Inflammatory macrophage treated with lipopolysaccharide for 1 hour (primary cell): ENCODE measurements at places on chromosomes 12 and 14.

DNA sequence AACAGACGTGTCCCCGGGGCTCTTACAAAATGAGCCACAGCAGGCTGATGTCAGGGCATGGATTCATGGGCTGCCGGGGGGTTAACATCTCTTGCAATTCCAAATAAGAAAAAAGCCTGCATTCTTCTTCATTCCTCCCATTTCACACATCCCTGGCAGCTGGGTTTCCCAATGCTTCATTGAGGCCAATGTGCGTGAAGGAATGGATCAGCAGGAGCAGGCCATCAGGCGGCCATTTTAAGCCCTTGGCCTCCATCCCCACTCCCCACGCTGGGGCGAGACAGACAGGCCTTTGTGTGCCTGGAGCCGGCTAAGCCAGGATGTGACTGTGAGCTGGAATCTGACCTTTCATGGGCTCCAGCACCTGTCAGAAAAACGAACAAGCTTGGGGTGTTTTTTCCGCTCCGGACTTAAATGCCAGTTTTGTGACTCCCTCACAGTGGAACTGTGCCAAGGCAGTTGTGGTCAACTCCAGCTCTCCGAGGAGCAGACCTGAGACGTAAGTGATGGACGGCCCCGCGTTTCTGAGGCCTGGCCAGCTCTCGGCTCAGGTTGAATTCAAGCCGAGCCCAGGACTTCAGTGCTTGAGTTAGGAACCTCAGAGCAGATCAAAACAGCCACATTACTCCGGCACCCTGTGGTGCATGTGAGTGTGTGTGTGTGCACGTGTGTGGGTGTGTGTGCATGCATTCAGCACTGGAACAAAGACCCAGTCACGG, 133.1 kb downstream of the TMEM30B start:
- DNase-seq, result no peak

- DNase-seq, result no peak
These were observed 81.6 kb upstream of the RERGL start for GRCh38 chr12:18171571-18171970.

DNA sequence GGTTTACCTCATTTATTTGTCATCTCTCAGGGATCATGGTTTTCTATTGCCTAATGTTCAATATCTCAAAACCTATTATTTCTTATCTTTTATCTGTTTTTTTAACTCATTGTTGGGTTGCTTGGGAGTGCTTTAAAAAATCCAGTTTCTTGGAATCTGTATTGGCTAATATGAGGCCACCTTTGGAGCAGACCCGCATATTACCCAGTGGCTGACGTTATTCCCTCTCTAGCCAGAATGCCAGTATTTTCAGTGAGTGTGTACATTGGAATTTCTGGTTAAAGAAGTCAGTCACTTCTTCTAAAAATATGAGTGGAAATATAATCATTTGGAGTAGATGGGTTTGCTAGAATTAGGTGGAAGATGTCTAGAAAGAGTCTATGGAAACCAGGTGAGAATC, 38.3 kb downstream of the PRMT8 start:
- DNase-seq, result no peak

DNA sequence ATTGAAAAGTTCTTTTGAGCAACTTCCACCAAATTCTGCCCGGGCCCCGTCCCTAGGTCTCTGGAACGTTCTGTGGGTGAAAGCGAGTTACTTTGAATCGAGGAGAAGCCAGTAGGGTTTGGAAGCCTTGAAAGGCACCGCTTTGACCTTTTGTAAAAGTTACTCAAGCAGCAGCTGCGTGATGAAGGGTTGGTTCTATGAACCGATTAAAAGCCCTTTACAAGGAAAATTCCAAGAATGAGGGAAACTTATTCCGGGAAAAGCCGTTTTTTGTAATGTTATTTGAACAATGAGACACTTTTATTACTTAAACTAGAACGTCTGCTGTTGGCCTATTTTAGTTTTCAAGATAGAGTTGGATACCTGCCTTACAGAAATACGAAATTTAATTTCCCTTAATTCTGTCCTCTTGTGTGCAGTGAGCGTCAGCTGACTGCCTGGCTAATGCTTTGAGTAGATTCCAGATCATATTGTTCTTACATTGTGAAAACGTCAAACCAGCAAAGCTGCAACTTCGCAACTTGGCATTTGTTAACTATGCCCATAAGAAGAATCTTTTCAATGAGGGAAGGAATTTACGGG, 906 bp downstream of the LARP4 start:
- DNase-seq, result peak; percentile 60

GRCh38 chr12:19410629-19411185, 28.6 kb upstream of the AEBP2 start:
- no peak for DNase-seq

GRCh38 chr12:109433618-109434017, 43.5 kb downstream of the KCTD10 start:
- no peak for DNase-seq

- no peak for DNase-seq
These were observed 4.8 kb downstream of the CATSPERB start for GRCh38 chr14:91727121-91727520.

- DNase-seq, result no peak
These were observed 397.1 kb upstream of the DCN start for GRCh38 chr12:91579516-91580263.

- DNase-seq, result no peak
These were observed 52.4 kb downstream of the ANAPC7 start for GRCh38 chr12:110351119-110351518.

DNA sequence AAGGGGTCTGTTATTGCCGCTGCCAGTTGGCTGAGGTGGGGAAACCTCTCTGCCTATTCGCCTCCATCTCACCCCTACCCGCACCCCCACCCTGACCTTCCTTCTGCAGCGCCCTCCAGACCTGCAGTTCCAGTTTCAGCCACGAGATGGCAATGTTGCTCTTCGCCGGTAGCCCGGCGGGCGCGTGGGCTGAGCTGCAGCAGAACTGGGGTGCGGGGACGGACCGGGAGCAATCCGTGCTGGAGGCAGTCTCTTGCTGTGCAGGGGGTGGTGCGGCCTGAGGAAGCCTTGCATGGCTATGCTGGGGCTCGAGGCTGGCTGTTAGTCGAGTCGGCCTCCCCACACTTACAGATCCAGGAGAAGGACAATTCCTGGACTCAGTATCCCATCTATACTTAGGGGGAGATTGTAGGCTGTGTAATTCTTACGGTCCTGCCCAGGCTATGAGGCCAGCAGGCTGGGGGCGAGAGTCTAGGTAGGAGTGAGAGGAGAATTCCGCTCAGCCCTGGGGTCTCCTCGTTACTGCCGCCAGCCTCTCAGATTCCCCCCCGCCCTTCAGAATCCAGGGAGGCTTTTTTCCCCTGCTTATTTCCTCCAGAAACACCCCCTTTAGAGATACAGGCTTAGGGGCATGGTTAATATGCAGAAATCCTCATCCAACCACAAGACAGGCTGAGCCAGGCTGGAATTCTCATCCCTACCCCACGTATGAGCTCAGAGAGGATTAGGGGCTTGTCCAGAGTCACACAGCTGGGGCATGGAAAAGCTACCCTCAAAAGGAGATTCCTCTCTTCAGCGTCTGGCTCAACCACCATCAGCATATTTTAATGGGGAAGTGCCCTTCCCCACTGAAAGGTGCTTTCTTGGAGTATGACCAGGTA, 118.2 kb downstream of the AACS start:
- peak; percentile 53 for DNase-seq

DNA sequence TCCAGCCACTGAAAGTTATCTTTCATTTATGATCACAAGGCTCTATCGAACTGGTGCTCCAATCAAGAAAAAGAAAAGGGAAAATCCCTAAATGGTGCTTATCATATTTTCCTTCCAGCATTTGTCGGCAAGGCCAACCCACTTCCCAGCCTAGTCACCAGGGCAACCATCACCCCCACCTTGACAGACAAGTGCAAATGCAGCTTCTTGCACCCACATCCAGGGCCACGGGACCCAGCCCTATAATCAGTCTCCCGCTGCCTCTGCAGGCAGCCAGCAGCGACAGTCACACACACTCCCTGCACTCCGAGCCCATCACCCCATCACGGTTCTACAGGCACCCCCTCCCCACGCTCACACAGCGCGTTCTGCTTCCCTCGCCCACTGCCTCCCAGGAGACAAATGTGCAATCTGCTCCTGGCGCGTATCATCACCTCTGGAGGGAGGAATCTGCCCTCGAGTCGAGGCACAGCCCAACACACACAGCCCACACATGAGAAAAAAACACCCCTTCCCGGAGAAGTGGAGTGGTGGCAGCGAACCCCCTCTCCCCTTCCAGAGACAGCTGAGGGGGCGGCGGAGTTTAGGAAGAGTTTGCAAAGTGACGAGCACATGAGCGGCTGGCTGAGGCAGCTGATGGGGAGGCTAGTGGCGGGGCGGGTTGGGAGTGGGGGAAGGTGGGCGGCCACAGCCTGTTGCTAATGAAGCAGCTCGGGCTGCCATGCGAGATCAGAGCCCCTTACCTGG, 9.3 kb upstream of the PPP4R4 start:
- no peak for DNase-seq

DNA sequence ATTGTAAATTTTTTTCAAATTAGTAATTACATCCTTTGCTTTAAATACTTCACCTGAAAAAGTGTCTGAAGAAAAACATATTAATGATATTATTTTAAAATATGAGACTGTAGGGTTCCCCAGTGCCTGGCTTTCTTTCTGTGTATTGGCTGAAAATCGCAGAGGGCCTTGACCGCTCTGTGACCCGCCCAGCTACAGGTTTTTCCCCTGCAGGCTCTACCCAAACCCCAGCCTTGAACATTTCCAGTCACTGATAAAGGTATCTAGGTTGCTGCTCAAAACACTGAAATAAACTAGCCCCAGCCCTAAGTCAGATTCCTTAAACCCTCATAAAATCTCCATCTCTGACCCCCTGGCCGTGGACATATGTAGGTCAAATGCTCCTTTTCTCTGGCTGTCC, 11.9 kb downstream of the KLRG1 start:
- DNase-seq, result no peak

GRCh38 chr12:57475271-57476161, 4.2 kb downstream of the ARHGAP9 start:
- no peak for DNase-seq

DNA sequence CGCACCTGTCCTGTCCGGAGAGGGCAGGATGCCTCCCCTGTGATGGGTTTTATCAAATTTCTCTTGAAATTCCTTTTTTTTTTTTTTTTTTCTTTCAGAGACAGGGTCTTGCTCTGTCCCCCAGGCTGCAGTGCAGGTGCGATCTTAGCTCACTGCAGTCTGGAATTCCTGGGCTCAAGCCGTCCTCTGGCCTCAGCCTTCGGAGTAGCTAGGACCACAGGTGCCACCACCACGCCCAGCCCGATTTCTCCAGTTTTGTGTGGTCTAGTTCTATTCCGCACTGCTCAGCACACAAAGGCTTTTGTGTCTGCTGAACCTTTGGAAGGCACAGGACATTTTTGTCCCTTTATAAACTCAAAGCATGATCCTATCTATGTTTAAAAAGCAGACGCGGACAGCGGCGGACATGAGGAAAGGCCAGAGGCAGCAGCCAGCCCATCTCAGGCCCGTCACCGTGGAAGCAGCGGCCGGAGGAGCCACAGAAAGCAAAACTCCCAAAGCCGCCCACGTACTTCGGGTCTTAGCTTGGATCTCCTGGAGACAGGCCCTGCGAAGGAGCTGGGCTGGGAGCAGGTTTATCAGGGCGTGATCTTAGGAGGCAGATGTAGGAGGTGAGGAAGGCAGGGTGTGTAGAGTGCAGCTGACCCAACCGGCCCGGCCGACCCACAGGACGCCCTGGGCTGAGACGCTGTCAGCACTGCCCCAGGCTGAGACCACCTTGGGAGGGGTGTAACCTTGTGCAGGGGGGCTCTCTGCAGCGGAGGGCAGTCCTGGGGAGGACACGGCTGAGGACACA, 30.9 kb upstream of the FBRSL1 start:
- DNase-seq, result no peak

DNA sequence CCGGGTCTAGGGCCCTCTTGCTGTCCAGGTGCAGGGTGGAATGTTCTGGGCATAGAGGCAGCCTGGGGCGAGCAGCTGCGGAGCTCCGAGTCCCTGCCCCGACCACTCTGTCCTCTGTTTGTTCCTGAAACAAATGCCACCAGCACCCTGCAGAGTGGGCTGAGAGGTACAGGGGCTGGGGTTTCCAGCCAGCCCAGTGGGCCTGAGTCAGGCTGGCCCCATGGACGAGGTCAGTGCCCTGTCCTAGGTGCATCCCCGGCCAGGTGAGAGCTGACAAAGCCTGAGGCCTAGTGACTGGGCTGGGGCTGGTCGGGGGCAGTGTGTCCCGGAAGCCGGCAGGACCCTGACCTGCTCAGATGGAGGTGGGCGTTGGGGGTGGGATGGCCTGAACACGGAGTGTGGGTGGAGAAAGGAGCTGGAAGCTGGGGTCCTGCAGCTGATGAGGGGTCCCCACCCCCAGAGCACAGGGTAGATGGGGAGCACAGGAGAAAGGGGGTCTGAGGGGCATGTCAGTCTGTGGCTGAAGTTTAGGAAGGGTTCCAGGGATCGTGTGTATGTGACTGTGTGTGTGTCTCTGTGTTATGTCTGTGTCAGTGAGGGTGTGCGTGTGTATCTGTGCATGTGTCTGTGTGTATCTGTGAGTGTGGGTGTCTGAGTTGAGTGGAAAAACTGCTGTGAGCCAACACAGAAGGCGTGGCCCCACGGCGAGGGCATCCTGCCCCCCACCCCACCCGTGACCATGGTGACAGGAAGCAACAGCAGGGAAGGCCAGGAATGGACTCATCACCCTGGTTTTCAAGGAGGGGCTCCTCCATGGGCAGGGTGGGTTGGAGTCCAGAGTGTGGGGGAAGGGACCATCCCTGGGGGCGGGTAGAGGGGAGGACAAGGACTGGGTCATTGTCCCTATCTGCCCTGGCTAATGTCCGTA, 2.4 kb upstream of the CRIP1 start:
- DNase-seq, result peak; percentile 43

- no peak for DNase-seq
These were observed 269.4 kb upstream of the NOVA1 start for GRCh38 chr14:26867171-26867757.

GRCh38 chr12:120457133-120457532, 10.9 kb downstream of the GATC start:
- no peak for DNase-seq

- no peak for DNase-seq
These were observed 64.6 kb upstream of the LMO3 start for GRCh38 chr12:16670456-16671050.

DNA sequence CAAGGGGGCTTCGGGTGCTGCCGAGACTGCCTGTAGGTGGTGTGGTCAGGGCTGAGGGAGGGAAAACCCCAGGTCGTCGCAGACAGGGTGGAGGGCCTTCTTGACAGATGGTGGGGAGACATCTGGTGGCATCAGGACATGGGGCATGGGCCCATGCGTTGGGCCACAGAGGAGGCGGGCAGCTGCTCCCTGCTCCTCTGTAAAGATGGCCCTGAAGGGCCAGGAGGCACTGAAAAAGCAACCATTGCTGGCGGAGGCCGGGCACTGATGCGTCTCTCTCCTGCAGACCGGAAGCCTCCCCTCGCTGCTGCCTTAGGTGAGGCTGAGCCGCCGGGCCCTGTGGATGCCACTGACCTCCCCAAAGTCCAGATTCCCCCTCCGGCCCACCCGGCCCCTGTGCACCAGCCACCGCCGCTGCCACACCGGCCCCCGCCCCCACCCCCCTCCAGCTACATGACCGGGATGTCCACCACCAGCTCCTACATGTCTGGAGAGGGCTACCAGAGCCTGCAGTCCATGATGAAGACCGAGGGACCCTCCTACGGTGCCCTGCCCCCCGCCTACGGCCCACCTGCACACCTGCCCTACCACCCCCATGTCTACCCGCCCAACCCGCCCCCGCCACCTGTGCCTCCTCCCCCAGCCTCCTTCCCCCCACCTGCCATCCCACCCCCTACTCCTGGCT, 28.8 kb downstream of the CCNK start:
- no peak for DNase-seq

GRCh38 chr12:124314766-124315165, 19.9 kb downstream of the RFLNA start:
- no peak for DNase-seq

- DNase-seq, result peak; percentile 74
These were observed 69.4 kb downstream of the IRF2BPL start for GRCh38 chr14:76958980-76959710.

GRCh38 chr14:53622447-53622846, 334.2 kb downstream of the BMP4 start:
- DNase-seq, result no peak
